ENCODE measurements at places on chromosomes 16 and 17.

DNA sequence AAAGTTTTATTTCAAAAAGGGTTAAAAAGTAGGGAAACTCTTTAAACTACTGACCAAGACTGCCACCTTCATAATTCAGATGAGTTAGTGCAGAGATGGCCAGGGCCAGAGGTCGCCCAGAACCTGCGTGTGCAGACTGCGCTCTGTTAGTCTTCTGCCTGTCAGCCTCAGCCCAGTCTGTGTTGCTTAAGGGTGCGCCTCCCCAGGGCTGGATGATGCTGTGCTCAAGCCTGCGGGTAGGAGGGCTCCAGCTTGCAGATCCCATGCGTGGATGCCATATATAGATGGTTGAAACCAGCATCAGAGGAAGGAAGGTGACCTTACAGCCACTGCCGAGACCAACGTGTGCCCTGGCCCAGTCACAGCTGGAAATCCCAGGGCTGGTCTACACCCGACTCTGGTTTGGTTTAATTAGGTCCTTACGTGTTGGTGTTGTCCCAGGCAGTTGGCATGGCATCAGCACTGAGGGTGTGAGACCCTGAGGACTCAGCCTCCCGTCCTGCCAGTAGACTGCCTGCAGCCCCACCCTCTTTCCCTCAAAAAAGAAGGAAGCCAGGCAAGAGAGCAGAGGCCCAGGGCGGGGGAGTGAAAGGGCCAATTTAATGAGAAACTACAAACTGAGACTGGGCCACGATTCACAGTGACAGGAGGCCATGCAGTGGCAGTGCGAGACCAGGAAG, 27.7 kb downstream of the CDIP1 start:
- DNase-seq = no peak

DNA sequence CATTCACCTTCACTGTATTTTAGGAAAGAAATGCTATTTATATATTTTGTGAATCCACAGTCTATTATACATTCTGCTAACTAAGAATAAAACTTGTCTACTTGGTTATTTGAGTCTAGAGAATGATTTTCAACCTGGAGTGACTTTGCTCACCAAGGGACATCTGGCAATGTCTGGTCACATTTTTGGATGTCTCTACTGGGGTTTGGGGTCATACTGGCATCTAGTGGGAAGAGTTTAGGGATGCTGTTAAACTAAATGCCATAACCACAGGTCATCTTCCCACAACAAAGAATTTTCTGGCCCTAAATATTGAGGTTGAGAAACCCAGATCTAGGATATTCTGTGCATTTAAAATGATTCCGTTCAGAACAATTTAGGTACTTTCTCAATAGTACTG, 26.0 kb downstream of the KCNJ16 start:
- no peak for DNase-seq

DNA sequence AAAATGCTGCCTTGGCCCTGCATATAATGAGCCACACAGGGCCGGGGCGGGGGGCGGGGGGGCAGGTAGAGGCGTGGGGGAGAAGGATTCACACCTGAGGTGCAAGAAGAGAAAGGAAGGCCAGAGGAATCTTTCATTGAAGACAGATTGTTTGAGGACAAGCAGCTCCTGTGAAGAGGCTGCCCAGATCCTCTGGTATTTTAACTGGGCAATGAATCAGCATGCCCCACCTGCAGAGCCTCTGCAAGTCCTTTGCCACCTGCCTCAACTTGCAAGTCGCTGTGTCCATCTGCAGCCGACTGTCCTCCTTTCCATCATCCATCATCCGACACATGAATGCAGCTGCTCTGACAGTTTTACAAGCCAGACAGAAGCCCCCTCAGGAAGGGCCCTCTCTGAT, 1.2 kb upstream of the SOST start:
- DNase-seq = no peak

DNA sequence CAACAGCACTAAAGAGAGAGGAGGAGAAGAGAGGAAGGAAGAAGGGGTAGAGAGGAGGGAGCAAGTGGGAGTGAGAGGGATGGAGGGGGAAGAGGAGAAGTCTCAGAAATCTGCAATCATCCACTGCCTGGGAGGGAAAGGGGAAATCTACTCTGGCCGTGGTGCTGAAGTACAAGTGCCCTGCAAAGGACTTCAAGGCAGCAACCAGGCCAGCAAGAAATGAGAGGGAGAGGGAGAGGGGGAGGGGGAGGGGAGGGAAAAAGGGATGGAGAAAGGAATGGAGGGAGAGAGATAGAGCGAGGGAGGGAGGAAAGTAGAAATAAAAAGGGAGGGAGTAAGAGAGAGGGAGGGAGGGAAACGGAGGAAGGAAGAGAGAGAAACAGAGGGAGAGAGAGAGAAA, 130.8 kb upstream of the EEF2KMT start:
- DNase-seq = no peak

DNA sequence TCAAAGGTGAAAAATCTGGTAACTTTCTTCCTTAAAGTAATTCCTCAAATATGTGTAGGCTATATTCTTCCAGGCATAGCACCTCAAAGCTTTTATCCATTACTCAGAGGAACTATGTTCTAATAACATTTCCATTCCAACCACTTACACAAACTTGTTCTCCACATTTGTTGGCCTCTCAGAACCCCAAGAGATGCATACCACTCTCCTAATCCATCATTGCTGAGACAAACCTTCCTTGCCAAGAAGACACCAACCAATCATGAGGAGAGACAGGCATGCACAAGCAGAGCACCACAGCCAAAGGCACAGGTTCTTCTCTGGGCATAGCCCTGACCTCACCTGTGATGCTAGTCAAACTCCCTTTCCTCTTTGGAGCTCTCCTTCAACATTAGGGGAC, 20.9 kb downstream of the CDH11 start:
- DNase-seq = no peak

DNA sequence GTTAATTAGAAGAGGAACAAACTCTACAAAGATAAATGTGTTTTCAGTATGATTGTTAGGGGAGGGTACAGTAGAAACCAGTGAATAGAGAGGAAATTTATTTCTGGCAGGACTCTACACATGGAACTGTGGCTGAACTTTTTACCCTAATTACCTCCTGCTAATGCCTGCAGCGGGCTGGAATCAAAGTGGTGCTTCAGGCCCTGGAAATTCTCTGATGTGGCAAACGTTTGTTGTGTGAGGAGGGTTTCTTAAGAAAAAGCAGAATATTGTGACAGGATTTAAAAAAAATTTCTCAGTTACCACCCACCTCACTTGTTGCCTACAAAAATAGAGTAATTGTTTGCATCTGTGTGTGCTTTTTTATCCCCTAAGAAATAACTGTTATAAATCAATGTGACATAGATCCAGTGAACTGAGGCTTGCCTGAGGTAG, 154.5 kb downstream of the BCAS3 start:
- DNase-seq = no peak

GRCh38 chr16:72262711-72263110, 90.8 kb upstream of the PMFBP1 start:
- no peak for DNase-seq

GRCh38 chr16:71217506-71217905, 13.0 kb downstream of the HYDIN start:
- DNase-seq = no peak

GRCh38 chr17:50107790-50108414, 12.8 kb downstream of the PDK2 start:
- DNase-seq = no peak

DNA sequence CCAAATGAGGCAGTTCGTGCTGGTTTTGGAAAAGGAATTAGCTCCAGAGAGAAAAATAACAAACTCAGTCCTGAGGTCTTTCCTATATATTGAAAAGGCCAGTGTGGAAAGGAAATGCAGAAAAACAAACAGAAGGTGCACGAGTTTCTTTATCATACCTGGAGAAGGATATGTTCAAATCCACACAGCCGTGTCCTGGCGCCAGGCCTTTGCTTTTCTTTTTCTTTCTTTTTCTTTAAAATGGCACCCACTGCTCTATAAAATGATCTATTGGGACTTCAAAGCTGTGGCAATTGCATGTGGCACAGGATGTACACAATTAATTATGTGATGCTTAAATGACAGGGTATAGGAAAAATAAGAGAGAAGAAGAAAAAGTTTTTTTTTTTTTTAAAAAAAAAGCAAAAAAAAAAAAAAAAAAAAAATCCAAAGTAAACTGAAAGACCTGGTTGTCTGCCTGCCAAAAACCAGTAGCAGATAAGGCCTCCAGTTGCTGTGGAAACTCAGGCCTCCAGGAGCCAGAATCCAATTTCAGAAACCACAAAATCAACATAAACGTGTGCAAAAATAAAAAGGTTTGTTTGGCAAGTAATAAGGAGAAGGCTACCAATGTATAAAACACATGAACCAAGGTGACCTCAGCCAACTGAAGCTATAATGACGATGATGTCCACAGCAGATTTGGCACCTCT, 957.6 kb upstream of the SOX9 start:
- DNase-seq = no peak

DNA sequence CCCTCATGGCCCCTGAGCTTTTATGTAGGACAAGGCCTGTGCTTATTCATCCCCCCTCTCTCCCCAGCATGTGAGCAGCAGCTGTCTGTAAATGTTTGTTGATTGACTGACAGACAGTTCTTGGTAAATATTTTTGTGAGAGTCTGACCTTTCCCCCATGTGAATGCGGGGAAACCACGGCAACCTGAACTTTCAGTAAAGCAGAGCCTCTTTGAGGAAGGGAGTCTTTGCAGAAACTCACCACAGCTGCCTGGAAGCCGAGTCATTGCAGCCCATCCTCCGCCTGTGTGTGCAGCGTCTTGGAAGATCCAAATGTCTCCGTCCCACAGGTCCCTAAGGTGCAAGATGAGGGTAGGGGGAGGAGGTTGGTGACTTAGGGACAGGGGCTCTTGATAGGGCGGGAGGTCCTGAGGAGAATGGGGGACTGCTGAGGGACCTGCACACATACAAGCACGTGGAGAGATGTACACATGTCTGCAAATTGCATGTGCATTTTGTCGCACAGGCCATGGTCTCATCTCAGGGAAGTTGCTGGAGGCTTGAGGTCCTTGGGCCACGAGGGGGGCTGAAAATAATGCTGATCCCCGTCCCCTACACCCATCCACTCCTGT, 23.0 kb upstream of the IL21R start:
- no peak for DNase-seq

- DNase-seq = no peak
Observed at GRCh38 chr16:24685539-24686432, 43.7 kb upstream of the TNRC6A start.

- DNase-seq = no peak
Observed at GRCh38 chr16:31301708-31302400, 42.1 kb downstream of the ITGAM start.

GRCh38 chr16:61547626-61548025, 488.6 kb downstream of the CDH8 start:
- no peak for DNase-seq

- DNase-seq = no peak
Observed at GRCh38 chr17:39283896-39284295, 58.2 kb upstream of the STAC2 start.

DNA sequence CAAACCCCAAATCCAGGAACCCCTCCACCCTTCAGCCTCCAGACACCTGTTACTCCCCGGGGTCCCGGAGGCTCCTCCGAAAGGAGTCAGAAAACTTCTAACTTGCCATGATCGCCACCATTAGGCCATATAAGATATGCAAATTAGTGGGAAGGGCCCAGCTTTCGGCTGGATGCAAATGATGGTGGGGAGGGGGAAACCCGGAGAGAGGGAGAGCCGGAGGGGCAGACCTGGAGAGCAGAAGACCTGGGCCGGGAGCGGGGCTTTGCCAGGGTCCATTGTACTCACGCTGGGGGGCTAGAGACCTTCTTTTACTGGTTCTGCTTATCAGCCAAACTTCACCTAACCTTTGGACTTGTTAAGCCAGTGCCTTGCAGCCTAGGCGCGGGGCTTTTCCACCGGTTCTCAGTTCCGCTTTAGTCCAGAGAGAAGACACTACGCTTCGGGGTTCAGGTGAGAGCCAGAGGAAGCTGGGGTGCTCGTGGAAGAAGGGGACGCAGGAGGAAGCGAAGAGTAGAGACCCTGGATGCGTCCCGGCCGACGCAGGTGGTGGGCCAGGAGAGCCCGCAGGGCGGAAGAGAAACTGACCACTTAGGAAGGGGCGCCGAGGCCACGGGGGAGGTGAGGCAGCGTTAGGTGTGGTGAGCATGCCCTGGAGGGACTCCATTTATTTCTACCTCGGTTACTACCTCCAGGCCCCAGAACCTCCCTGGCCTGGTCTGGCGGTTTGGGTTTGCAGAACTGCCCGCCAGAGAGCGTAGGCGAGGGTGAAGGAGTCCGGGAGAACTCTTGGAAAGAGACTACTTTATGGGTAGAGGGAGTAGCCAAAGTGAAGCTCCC, at the start of gene HNF1B:
TSS of gene HNF1B (minus strand) at position 99 of the 840 bp plus-strand sequence. CDS start 175 bp downstream, outside the sequence.
- DNase-seq = no peak

- DNase-seq = peak; percentile 20
Observed at GRCh38 chr17:30600060-30600829, 123.0 kb downstream of the GOSR1 start.

GRCh38 chr16:28217326-28217725, 5.6 kb upstream of the XPO6 start:
- no peak for DNase-seq

DNA sequence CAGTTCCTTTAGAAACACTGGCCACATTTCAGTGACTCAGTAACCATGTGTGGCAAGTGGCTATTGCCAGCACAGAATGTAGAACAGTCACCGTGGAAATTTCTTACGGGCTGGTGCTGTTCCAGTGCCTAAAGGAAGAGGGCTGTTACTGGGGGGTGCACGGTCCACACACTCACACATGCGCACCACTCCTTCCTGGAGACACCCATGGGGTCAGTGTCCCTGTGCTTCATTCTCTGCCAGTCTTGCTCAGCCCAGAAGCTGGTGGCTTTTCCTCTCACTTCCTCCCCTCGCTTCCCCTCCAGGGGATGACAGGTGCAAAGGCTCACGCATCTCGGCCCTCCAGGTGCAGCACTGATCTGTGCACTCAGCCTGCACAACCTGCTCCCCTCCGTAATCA, 115.6 kb downstream of the CCDC182 start:
- DNase-seq = no peak

DNA sequence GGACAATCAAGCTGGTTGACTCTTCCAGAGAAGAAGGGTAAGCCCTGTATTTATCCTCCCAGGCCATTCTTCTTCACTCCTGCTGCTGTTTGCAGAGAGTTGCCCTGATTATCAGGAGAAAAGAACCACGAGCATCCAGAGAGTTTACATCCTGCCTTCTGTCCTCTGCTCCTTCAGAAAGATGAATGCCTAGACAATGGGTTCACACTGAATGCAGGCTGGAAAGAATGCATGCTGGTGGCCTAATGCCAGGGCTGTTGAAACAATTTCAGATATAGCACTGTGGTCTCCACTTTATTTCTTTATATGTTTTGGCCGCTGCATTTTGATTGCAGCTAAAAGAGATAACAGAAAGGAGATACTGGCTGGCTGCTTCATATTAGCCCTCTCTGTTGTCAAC, 21.2 kb upstream of the HAS3 start:
- DNase-seq = no peak

GRCh38 chr17:2094891-2095535, 40.1 kb downstream of the HIC1 start:
- DNase-seq = no peak

All from effector CD8-positive, alpha-beta T cell (primary cell).